ENCODE measurements at places on chromosomes 7 and 10.

DNA sequence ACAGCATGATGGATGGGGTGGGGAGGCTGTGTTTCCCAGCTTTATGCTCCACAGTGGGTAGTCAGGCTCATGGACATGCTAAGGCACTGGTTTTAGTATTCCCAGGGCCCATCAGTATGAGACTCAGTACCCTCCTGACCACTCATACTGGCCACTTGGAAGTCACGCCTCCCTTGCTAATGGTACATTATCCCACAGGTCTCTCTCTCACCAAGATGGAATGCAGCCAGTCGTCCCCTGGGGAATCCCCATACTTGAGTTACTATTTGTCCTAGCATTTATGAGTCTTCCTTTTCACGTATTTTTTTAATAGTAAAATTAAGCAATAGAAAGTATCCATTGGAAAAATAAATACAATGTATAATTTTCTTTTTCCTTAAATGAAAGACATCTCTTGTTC, 80.6 kb upstream of the TBX20 start:
- peak; percentile 15 for DNase-seq

GRCh38 chr7:129556607-129557133, 54.3 kb downstream of the SMKR1 start:
- no peak for DNase-seq

DNA sequence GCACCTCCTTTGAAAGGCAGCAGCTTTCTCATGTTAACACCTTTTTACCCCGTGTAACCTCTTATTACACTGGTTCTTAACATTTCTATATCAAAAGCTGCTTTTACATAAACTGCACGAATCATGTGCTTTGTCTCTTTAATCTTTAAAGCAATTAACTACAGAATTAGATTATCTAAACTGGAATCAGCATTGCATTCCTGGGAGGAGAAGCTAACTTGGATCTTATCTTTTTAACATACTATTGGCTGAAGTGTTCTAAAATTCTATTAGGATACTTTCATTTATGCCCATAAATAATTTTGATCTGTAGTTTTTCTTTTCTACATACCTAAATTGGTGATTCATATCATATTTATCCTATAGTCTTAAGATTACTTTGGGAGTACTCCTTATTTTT, 428.4 kb upstream of the IGFBP3 start:
- DNase-seq: no peak

DNA sequence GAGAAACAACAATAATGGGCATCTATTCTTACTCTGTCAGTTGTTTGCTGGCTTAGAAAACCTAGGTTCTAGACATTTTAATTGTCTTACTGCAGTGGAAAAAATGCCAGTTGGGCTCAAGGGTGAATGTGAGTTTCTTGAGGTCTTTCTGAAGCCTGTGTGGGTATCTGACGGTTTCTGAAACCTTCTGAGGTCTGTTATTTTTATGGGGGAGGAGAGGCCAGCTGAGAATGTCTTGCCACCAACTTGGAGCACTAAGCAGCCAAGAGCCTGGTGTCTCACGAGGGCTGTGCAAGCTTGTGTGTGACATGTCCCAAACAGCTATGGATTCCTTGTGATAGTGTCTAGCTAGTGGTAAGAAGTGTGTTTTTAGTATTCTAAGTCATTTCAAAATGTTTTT, 24.2 kb upstream of the DDC start:
- no peak for DNase-seq

DNA sequence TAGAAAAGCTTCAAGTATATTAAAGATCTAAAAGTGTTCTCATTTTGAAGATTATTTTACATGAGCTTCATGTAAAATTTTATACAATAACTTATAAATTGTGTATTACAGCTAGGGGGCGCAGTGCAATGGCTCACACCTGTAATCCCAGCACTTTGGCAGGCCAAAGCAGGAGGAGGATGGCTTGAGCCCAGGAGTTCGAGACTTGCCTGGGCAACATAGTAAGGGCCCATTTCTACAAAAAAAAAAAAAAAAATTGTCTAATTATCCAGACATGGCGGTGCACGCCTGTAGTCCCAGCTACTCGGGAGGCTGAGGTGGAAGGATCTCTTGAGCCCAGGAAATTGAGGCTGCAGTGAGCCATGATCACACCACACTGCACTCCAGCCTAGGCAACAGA, 16.6 kb downstream of the ACBD5 start:
- peak; percentile 39 for DNase-seq

- no peak for DNase-seq
Measured at GRCh38 chr10:95309958-95310357, 19.2 kb upstream of the PDLIM1 start.

DNA sequence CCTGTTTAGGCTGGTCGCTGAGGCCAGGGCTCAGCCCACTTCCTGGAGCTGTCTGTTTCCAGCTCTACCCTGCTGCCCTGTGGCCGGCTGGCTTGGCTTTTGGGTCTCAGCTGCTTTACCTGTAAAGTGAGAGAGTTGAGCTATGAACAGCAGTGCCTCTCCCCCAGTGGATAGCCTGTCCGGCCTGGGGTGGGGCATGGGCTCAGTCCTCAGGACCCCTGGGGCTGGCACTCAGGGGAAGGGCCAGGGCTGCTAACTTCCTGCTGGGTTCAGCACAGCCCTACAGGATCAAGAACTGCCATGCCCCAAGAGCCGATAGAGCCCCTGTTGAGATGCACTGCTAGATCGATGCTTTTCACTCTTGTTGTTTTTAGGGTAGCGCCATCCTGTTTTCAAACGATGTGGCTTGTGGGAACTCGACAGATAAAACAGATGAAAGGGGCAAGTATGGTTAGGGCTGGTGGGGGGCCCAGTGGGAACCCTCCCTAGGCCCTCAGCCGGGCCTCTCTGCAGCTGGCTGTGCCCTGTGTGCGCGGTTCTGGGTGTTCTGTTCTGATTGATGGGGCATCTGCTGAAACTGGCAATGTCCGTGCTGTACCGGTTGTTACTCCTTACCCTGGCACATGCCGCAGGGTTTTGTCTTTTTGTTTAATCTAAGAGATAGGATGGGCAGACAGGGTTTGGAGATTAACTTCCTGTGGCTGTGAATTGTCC, 10.0 kb upstream of the SFRP5 start:
- DNase-seq: no peak

DNA sequence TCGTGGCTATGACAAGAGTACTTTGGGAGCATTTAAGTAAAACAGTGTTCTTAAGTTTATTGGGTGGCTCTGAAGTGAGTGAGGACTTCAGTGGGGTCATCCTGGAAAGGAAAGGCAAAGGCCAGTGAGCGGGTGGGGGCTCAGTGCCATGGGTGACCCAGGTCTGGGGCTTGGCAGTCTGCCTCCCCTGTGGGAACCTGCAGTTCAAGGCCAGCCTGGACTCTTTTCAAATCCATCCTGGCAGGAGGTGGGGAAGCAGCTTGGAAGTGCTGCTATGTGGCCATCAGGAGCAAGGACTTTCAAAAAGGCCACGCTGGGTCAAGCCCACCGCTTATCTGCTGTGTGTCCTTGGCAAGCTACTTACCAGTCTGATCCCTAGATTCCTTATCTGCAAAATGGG, 148.9 kb upstream of the NPS start:
- DNase-seq: no peak

- DNase-seq: no peak
Measured at GRCh38 chr10:124359336-124359832, 59.3 kb downstream of the OAT start.

- DNase-seq: no peak
Measured at GRCh38 chr7:8291397-8292141, 29.6 kb upstream of the ICA1 start.

DNA sequence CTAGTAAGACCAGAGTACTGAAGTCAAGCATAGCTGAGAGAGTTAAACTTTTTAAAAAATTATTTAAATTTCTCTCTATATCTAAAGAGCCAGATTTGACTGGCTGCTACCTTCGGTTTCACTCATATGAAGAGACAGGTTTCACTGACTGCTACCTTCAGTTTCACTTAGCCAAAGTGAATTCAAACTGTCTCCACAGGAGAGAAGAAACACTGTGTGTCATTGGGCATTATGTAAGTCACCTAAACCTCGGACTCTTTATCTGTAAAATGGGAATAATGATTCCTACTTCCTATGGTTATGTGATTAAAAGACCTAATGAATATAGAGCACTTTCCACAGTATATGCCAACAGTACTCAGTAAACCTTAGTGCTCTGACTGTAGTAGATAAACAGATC, 41.6 kb upstream of the MET start:
- no peak for DNase-seq

GRCh38 chr7:14403587-14403986, 414.1 kb upstream of the ETV1 start:
- DNase-seq: no peak

DNA sequence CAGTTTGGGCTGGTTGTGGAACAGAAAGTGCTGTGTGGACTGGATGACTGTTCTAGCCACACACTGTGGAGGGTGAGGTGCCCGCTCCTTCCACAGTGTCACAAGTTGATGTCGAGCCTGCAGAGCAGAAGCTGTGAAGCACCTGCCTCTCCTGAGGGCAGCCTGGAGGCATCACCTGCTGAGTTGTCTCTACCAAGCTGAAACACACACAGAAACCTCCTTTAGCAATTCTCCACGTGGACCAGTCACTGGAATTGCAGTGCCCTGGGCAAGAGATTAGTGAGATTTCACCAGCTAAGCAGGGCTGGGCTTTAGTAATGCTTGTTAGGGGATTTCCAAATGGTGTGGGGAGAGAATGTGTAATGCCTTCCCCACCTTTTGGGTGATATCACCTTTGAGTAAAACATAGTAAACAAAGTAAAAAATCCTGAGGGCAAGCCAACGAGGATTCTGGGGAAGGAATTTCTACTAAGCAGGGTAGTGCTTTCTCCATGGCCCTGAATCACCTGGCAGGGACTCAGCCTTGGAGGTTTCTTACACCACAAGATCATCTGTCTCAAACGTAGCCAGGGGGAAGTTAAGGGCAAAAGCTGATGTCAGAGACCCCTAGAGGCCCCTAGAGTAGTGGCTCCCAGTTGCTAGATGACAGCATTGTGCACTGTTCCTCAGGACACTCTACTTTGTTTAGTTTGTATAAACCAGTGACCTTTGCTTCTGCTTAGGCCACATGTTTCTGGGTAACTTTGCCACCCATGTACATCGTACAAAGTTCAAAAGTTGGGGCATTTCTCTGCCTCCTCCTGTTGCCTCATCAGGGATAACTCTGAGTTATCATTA, 233.1 kb upstream of the IGFBP3 start:
- DNase-seq: peak; percentile 44

GRCh38 chr10:56805022-56805421, 444.0 kb upstream of the ZWINT start:
- no peak for DNase-seq

- peak; percentile 80 for DNase-seq
Measured at GRCh38 chr10:68543004-68543918, 15.9 kb upstream of the SLC25A16 start.

GRCh38 chr10:663466-663751, 26.1 kb downstream of the DIP2C start:
- no peak for DNase-seq

- peak; percentile 88 for DNase-seq
Measured at GRCh38 chr10:35910234-35910633, 268.1 kb upstream of the FZD8 start.

- peak; percentile 3 for DNase-seq
Measured at GRCh38 chr7:10802526-10802925, 171.1 kb upstream of the PHF14 start.

GRCh38 chr7:100475549-100475948, 3.5 kb downstream of the TSC22D4 start:
- DNase-seq: no peak

GRCh38 chr10:35307297-35307696, 29.0 kb upstream of the CCNY start:
- peak; percentile 32 for DNase-seq

DNA sequence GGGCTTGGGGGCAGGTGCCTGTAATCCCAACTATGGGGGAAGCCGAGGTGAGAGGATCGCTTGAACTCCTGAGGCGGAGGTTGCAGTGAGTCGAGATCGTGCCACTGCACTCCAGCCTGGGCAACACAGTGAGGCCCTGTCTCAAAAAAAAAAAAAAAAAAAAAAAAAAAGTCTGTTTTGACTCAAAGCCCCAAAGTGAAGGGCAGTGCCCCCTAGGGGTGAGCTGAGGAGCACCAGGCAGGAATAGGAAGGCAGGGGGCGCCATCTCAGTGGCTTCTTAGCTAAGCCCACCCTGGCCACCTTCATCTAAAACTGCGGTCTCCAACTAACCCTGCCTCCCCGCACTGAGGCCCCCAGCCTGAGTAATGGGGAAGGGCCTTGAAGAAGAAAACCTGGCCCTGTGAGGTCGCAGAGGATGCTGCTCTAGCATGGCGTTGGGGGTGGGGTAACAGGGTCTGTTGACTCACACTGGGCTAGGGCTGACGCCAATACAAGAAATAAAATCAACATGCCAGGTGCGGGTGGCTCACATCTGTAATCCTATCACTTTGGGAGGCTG, 9.8 kb downstream of the PODXL start:
- DNase-seq: no peak

DNA sequence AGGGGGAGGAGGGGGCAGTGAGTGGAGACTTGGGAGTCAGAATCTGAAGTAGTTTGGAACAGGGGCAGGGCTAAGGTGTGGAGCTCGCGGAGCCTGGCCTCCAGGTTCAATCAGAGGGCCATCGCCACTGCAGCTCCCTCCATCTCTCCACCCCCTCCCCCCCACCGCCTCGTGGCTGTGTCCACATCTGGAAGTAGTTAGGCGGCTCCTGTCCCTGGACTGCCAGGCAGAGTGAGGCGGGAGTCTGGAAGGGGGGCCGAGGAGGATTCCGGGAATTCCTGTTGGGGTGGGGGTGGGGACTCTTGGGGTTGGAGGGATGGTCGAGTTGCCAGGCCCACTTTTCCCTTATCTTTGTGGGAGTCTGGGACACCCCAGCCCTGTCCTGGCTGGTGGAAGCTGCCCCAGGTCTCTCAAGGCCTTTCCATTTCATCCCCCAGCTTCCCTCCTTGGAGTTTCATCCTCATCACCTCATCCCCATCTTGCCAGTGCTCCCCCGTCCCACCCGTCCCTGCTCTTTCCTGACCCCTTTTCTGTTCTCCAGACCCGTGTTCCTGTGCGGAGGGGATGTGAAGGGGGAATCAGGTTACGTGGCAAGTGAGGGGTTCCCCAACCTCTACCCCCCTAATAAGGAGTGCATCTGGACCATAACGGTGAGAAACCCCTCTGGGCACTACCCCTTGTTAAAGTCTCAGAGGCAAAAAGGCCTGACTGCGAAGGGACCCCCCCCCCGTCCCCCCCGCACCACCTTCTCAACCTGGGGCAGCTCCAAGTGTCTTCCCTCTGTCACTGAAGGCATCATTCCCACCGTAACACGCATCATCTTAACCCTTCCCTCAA, 944 bp downstream of the PCOLCE start:
- DNase-seq: no peak

GRCh38 chr10:79166312-79166721, 97.6 kb downstream of the ZMIZ1 start:
- no peak for DNase-seq

GRCh38 chr10:77410523-77410922, 227.1 kb downstream of the KCNMA1 start:
- DNase-seq: no peak

GRCh38 chr10:103141950-103142349, 51.1 kb downstream of the NT5C2 start:
- no peak for DNase-seq

Data from amniotic epithelial cell (primary cell).